ENCODE measurements at places on chromosomes 16 and 17.
A peak's percentile ranks its signal among the peaks of the same experiment; 100 is the strongest.

DNA sequence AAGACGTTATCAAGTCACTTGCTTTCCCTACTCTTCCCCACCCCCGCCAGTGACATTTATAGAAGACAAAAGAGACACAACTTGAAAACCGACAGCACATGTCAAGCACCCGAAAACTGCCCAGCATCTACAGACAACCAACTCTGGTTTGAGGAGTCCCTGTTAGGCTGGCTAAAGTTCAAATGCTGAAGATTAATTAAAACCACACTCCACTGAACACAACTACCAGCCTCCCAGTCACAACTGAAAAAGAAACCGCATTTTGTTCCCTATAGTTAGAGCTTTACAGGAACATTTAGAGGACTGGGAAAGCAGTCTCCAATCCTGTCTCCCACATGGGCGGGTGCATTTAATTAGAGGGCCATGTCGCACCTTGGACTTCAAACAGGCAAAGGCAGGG, 73.0 kb upstream of the COX10 start:
- no peak for DNase-seq

GRCh38 chr17:40457369-40457768, 14.1 kb downstream of the IGFBP4 start:
- DNase-seq = no peak

DNA sequence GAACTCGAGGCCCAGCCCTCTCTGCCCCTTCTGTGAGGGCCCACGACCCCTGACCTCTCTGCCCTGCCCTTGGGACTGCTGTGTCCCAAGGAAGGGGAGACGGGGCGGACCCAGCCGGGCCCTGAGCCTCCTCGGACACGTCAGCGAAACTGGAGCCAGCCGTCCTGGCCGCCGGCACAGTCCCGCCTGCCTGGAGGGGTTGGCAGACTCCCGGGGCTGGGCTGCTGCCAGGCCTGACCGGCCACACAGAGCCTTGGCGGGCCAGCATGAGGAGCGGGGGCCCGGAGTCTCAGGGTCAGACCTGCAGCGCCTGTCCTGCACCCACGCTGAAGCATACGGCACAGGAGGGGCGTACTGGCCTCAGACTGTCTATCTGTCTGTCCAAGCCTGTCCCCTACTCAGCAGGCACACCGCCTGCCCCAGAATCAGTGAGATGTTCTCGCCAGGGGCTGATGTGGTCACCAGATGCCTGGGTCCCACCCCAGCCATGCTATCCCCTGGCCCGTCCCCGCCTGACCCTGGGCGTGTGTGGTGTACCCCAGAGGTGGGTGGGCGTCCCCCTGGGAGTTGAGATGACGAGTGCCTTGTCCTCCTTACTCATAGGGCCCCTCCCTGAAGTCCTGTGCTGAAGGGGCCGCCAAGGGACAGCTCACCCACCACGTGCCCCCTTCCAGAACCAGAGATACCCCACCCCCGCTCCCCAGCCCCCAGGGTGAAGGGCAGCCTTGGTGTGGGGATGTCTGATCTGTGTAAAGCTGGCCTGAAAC, 4.7 kb downstream of the VASN start:
- peak; percentile 86 for DNase-seq

GRCh38 chr16:85364323-85365040, 248.6 kb upstream of the GSE1 start:
- no peak for DNase-seq

DNA sequence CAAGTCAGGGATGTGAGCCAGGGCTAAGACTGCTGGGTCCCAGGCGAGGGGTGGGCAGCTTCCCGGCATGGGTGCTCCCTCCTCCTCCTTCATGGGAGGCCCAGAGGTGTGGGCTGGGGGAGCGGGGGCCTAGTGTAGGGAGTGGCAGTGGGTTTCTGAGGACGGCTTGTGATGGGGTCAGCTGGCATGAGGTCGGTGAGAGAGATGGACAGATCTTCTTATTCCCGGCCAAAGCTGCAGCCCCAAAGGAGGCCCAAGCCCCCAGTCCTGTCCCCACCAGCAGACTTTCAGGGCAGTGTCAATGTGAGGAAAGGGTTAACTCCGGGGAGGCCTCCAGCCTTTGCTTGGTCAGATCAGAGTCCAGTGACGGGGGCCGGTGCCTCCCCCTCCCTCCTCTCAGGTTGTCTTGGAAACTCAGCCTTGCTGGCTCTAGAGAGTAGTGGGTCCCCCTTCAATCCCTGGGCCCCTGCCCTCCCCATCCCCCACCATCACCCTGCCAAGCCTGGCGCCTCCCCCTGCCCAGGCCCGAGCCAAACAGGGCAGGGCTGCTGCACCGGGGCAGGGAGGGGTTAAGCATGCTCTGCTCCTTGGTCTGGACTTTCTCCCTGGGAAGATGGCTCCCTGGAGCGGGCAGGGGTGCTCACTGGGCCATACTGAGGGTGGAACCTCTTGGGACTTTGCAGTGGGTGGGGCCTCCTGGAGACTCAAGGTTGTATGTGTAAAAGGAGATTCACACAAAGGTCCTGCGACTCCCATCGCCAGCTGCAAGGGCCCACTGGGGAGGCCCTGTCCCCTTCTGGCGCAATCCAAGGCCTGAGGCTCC, 12.4 kb downstream of the NAT9 start:
- DNase-seq = no peak

GRCh38 chr17:17840751-17841591, 4.2 kb upstream of the SREBF1 start:
- DNase-seq = no peak

- DNase-seq = no peak
Observed at GRCh38 chr16:85567935-85568334, 45.2 kb upstream of the GSE1 start.

- no peak for DNase-seq
Observed at GRCh38 chr17:67449845-67450755, 73.0 kb downstream of the PITPNC1 start.

GRCh38 chr17:73985466-73986015, 217.9 kb upstream of the RPL38 start:
- DNase-seq = no peak

DNA sequence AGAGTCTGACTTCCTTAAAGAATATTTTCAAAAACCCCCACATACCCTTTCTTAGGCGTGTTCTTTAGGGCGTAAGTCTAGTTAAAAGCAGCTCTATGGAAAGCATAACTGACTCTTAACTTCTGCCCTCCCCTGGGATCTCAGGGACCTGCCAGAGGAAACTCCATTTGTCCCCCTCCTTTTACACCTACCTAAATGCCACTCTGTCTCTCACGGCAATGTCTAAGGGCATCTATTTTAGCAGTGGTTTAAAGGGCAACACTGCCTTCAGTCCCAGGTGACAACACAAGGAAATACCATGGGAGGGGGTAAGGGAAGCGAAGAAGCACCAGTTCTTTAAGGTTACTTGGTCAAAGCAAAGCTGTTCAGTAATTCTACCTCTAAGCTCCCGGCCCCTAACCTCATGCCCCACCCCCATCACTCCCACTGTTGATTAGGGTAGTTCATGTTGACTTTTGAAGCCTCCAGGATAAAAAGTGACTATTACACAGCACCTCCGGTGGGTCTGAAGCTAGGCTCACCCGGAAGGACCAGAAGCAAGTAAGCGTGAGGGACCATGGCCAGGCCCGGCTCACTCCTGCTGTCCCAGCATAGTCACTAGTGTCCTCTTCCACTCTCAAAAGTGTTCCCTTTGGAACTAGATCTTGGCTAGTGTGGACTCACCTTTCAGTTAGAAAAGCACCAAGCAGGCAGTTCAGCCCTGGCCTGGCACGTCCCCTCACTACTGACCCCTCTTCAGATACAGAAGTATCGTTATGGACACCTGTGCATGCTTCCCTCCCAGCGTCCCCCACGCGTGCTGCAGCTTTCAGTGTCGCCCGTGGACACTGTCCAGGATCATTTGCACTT, 47.1 kb downstream of the CYTH1 start:
- no peak for DNase-seq

GRCh38 chr17:36940313-36941264, 3.3 kb downstream of the LHX1 start:
- DNase-seq = no peak

DNA sequence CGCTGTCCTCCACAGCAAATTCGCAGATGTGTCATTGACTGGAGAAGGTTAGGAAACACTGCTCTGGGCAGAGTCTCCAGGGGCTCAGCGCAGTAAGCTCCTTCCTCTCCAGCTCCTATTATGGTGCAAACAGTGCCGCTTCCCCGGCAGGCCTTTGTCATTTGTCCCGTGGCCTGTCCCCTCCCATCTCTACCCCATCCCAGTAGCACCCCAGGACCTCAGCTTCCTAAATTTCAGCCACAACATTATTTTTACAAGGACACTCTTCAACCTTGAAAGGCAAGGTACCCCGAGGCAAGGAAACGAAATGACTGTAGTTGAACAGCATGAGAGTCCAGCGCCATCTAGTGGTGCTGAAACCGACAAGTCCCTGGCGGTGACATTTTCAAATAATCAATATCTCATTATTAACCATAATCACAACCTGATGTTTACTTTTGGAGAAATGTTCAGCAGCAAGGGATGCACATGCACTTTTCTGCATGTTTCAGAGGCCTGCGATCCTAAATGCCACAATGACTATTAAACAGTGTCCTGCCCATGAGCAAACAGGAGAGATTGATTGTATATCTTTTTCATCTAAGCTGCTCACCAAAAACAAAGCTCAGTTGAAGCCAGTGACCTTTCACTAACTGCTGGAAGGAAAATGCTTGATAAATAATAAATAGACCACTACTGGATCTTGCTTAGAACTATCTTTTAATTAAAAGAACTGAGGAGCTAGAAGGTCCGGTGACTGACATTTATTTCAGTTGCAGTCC, 16.5 kb downstream of the MRPS23 start:
- DNase-seq = peak; percentile 74

- no peak for DNase-seq
Observed at GRCh38 chr17:4898351-4898750, 985 bp upstream of the C17orf107 start.

DNA sequence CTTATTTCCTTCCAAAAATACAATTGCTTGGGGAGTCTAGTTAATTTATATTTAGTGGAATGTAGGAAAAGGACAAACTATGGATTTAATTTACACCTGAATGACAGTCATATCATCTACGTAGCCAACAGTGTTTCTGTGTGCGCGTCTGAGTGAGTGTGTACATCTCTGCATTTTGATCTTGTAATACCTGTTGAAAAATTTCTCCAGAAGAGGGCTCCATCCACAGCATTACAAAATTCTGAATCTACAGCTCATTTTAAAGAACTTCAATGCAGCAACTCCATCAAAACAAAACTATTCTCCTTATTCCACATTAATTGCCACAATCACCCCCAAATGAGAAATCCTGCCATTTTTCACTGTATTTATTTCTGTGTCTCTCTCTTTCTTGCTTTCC, 3.9 kb downstream of the CDH13 start:
- no peak for DNase-seq

DNA sequence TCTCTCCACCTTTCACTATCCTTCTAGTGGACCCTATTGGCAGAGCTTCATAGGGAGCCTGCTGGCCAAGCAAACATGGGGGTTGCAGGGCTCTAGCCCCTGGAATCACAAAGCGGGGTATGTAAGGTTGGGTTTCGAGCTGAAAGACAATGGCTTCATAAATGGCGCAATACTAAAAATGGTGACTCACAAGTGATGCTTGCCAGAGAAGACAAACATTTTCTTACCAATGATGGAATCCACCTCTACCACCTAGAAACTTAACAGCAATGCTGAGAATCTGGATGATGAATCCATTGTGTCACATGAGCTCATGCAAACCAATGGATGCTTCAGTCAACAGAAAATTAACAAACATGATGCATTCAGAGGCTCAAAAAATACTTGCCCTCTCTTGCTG, 375.3 kb upstream of the PSMD7 start:
- no peak for DNase-seq

DNA sequence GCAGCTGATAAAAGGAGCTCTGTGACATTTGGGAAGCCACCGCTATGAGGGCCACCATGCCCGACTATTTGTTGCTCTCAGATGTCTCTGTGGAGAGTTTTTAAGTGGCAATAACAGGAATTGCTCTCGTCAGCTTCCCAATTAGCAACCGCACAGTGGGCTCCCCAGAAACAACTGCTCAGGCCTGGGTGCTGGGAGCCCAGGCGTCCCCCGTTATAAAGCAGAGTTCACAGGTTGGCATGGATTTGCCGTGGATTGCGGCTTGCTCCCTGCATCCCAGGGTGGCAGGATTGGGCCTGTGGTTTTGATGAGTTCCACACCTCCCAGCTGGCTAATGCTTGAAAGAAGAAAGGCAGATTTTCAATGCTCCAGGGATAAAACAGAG, 289.9 kb downstream of the CPPED1 start:
- no peak for DNase-seq

GRCh38 chr16:17578981-17579874, 108.5 kb upstream of the XYLT1 start:
- no peak for DNase-seq

GRCh38 chr16:89281829-89282228, 64.3 kb downstream of the ZNF778 start:
- DNase-seq = no peak

- no peak for DNase-seq
Observed at GRCh38 chr16:68082629-68083238, 2.4 kb upstream of the NFATC3 start.

GRCh38 chr17:72215928-72216327, 95.1 kb downstream of the SOX9 start:
- no peak for DNase-seq

- no peak for DNase-seq
Observed at GRCh38 chr17:73349138-73349537, 37.3 kb upstream of the CDC42EP4 start.

DNA sequence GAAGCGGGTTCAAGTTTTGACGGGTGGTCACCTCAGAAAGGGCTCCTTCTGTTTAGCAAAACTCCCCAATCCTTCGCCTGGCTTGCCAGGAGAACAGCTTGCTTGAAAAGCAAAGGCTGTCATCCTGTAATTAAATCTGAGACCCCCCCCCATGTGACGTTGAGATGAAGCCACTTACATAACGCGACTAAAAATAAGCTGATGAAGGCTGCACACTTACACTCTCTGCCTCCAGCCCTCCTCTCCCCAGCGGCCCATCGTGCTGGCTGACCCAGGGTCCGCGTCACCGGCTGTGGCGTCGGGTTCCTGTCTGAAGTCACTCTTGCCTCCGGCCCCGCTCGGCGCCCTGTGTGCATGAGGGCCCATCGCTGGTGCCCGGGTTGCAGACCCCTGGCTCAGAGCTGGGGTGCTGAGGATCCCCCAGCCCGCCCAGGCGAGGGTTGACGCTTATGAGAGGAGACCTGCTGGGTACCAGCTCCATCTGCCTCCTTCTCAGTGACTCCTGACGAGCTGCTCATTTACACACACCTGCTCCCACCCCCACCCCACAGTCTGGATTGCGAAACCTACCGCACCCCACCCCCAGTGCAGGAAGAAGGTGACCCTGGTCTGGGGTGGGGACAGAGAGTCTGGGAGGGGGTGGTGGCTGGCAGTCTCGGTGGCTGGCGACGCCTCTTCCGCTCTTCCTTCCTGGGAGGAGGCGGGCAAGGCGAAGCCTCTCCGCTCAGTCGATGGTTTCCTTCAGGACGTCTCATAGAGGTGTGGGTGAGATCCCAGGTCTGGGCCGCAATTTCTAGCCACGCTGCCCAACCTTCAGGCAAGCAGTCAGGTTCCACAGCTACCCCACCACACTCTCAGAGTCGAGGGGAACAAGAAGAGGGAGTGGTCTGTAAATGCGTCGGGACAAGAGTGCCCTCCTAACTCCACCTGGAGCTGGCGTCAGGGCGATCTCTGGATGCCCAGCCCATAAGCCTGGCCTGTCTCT, 3.1 kb upstream of the BAIAP2 start:
- DNase-seq = no peak

- DNase-seq = no peak
Observed at GRCh38 chr16:76913046-76913445, 277.9 kb upstream of the MON1B start.

GRCh38 chr16:60788631-60789030, 1247.6 kb downstream of the CDH8 start:
- no peak for DNase-seq

Measured in heart right ventricle (tissue), 16 donors.